Stimulated activated naive CD4-positive, alpha-beta T cell treated with Interleukin-2 at 50 U/mL for 16 hours (primary cell): ENCODE measurements at places on chromosomes 16 and 17.
A peak's percentile ranks its signal among the peaks of the same experiment; 100 is the strongest.

DNA sequence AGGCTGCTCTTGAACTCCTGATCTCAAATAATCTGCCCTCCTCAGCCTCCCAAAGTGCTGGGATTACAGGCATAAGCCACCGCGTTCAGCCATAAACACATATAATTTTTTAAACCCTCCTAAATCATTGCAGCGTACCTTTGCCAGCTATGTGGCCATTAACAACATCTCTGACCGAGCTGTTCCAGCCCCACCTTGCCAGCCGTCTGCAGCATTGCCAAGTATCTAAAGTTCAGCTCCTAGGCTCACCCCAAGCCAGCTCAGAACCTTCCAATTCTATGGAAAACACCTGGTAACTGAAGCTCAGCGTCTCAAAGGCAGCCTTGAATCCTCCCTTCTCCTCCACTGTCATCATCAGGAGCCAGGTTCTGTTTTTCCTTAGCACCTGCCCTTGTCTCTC is 5.1 kb upstream of the MEIOB start:
- no peak for DNase-seq

DNA sequence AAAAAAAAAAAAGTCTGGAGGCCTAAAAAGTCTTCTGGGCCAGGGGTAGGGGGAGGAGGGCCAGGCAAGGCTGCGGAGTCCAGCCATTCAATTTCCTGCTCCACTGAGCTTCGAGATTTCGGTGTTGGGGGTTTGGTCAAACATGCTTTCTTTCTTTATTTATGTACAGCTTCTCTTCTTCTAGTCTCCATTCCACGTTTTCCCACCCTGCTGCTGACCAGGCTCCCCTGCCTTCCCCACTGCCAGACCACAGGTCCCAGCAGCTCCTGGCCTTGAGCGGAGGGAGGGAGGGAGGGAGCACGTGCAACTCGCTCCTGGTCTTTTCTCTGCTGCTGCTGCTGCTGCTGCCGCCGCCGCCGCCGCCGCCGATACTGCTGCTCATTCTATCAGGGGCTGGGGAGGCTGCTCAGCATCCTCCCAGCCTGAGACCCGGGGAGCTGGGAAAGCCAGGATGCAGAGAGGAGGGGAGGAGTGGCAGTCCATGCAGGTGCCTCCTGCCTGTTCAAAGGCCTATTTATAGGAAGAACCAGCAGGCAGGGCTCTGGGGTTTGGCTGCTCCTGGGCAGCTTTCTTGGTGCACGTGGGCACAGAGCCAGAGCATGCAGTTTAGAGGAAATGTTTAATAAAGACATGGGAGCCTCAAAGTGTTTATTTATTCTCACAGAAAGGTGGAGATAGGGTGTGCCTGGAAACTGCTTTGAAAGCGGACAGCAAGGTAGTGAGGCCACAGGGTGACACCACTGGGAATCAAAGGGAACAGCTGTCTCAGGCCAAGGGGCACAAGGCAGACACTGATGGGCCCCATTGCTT is 23.4 kb upstream of the ZFHX3 start:
- DNase-seq = no peak

DNA sequence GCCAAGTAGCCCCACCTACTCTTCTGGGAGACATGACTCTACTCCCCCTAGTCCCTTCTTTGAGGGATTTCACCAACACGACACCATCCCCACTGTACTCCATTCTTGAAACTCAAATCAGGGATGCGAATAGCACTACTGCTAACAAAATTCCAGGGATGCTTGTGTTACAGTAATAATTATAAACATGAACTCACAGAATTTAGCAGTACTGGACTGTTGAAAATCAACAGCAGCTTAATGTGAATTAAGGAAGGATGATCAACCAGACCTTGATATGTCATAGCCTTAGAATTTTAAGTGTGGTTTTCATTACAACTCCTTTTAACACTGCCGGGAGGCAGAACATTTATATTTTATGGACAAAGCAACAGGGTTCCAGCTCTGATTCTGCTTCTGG is 37.9 kb downstream of the AMFR start:
- DNase-seq = no peak

DNA sequence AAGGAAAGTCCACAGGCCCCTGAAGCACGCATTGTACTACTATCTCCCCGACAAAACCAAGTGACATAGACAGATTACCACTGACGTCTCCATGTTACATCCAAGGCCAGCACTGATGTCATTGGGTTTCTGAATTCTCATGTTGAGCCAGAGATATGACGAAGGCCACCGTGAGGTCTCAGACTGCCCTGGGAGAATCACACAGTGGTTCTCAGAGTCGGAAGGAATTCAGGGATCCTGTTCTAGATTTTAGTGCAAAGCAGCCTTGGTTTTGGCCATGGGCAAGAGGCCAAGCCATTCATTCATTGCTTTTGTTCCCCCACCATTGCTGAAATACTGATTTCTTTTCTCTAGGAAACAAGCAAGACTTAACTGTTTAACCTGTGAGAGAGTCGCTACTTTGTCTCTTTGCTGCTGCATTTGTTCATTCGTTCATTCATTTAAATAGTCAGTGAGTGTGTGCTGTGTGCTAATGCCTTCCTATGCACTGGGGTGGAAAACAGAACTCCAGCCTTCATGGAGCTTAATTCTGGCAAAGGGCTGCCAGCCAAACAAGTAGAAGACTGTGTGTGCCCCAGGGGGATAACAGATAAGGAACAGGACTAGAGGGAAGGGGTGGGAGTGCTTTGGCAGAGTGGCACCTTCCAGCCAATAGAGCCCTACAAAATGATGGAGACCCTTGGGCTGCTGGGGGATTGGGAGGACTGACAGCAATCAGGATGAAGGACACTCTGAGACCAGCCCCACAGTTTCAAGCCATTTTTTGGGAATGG is 222.3 kb downstream of the MSI2 start:
- no peak for DNase-seq

- no peak for DNase-seq
These were observed 7.8 kb upstream of the TBC1D3B start for GRCh38 chr17:36184023-36184765.

- DNase-seq = peak; percentile 52
These were observed 23.8 kb downstream of the SPHK1 start for GRCh38 chr17:76408037-76408849.
